ENCODE measurements at places on chromosomes 4 and X.

DNA sequence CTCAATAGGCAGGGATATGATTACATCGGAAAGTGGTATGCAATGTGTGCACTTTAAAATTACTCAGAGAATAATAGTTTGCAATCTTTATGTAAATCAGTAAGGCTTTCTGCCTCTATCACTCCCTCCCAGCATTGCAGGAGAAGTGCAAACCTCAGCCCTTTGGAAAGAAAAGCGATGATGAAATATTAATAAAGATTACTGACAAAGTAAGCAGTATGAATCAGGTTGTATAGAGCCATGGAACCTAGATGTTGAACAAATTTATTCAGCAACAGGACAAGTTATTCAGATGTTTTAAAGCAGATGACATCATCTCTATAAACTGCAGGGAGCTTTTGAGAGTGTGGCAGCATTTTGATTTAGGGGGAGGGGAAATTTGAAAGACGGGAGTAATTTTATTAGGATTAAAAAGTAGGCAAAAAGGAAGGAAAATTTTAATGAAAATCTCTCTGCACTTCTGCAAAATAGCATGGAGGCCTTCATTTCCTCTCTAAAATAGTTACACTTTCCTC lies 631.7 kb upstream of the GRIA3 start:
- no peak for DNase-seq

DNA sequence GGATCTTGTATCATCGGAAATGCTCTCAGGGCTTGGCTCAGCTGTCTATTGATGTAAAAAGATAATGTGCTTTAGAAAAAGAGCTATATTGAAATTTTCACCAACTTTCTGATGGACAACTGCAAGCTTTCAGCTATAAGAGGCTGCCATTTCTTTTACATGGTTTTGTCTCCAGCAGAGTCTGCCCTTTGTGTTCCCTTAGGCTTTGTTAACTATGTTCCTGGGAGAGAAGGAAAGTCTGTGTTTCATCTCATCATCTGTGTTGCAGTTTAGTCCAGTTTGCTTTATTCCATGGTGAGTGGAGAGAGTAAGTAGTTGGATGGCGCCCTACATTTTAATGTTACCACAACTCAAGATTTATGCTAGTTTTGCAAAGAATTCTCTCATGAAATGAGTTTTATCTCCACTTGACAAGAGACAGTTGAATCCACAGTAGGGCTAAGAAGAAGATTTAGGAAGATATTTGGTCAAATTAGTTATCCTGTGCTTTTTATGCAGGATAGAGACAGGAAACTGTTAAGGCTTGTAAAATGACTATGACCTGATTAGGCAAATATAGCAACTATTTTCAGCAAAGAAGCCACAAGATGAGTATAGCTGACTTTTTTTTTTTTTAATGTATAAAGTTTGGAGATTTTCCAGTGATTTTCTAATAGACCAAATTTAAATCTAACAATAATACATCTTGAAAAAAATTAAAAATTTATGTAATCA lies 16.5 kb downstream of the SEPTIN11 start:
- DNase-seq: no peak

DNA sequence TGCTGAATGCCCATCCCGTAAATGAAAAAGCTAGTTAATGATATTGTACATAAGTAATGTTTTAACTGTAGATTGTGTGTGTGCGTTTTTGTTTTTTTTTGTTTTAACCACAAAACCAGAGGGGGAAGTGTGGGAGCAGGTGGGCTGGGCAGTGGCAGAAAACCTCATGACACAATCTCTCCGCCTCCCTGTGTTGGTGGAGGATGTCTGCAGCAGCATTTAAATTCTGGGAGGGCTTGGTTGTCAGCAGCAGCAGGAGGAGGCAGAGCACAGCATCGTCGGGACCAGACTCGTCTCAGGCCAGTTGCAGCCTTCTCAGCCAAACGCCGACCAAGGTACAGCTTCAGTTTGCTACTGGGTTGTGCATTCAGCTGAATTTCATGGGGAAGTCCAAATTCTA lies at the start of gene SPP1:
TSS of gene SPP1 (plus strand) at position 249 of the 400 bp plus-strand sequence. CDS start 1,182 bp downstream, outside the sequence.
- peak; percentile 18 for DNase-seq

DNA sequence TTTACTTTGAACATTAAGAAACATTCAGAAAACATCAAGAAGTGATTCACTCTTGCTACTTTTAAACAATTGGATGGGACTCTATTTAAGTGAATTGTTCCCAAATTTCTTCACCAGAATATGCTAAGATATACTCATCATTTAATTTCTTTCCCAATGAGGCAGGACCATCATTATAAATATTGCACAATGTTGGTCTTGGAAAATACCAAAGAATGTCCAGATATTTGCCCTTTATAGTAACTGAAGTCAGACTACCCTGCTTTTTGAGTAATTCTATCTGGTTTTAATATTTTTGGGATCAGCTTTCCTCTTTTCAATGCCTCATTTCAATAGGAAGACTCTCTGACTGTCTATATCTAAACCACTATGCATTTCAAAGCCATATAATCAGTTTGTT lies 129.4 kb upstream of the TENM3 start:
- DNase-seq: no peak

DNA sequence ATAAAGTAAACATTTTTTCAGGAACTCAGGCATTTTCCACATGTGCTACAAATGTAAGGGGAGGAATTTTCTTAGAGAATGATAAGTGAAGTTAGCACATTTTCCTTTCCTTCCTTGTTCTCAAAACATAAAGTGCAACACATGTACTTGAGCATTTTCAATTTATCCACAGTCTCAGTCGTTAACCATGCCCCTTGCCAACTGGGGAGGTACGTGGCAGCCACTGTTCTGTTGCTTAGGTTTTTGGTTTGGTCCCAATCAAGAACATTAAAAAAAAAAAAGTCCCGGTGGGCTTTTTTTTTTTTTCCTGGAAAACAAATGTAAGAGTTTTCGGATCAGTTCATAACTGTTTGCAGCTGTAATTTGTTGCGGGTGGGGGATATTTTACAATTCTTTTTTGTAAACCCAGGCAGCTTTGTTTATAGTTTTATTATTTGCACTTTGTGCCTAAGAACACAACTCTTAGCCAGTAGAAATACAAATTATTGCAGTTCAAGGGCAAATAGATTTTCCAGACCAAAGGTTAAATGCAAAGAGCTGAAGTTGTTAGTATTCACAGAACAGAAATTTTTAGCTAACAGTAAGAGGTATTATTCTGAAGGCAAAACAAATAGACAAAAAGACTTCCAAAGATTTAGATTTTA lies 112.1 kb upstream of the NAP1L5 start:
- DNase-seq: no peak

DNA sequence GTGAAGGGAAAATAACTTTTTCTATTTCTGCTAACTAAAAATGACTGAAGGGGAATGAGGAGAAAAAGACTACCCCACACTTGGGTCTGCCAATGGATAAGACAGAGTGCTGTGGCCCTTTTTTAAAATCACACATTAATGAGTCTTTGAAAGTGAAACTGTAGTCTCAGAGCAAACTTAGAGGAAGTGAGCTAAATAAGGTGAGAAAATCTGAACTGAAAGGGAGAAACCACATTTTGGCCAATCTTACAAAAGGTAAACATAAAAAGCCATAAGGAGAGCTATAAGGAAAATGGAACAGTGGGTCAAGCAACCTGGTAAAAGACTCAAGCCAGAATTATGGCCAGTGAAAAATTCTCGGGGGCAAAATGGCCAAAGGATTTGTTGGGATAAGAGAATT lies 755.1 kb upstream of the IGFBP7 start:
- no peak for DNase-seq

GRCh38 chr4:105107095-105107856 lies 39.4 kb upstream of the TET2 start:
- no peak for DNase-seq

GRCh38 chr4:139921429-139922184 lies 232.4 kb downstream of the MAML3 start:
- peak; percentile 63 for DNase-seq

DNA sequence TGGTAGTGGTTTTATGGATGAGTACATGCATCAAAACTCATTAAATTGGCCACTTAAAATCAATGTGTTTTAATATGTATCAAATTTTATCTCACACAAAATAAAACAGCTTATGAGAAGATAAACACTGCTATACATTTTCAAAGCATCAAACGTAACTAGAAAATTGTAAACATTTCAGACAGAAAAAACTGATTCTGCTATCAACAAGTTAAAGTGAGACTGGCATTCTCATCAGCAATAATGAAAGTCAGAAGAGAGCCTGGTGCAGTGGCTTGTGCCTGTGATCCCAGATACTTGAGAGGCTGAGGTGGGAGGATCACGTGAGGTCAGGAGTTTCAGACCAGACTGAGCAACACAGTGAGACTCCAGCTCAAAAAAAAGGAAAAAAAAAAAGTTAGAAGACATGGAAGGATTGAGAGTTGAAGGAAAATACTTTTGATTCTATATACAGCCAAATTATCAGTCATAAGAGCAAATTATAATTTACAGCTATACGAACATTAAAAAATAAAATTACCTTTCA lies 2.9 kb downstream of the TBCK start:
- no peak for DNase-seq

DNA sequence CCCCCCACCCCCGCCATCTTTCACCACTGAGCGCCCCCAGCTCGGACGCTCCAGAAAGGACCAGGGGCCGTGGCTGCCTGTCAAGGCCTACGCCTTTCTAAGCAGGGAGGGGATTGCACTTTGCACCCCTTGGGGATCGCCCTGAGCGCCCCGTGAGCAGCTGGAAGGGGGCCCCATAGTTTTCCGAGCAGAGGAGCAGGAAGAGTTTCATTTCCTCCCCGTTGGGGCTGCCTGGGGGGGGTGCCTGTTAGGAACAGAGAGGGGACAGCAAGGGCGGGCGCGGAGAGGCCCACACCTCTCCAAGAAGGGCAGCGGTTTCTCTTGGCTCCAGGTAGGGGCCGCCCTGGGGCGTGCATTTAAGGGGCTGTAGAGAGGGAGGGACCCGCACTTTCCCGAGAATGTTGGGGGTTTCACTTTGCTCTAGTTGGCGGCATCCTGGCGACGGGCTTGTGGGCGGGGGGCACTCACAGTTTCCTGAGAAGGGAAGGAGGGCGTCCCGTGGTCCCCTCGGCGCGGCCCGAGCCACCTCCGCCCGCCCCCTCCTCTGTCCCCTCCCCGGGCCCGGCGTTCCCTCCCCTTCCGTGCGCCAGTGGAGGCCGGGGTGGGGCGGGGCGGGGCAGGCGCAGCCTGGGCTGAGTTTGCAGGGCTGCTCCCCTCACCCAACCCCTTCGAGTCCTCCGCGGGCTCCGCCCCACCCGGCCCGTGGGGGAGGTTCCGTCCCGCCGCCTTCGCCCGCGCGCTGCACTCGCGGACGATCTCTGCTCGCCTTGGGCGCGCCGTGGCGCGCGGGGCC lies 82.3 kb upstream of the CD99 start:
- DNase-seq: no peak
